ENCODE measurements at places on chromosomes 4 and X.

- peak; percentile 11 for DNase-seq
These were observed 27.1 kb downstream of the PIR start for GRCh38 chrX:15465896-15466651.

DNA sequence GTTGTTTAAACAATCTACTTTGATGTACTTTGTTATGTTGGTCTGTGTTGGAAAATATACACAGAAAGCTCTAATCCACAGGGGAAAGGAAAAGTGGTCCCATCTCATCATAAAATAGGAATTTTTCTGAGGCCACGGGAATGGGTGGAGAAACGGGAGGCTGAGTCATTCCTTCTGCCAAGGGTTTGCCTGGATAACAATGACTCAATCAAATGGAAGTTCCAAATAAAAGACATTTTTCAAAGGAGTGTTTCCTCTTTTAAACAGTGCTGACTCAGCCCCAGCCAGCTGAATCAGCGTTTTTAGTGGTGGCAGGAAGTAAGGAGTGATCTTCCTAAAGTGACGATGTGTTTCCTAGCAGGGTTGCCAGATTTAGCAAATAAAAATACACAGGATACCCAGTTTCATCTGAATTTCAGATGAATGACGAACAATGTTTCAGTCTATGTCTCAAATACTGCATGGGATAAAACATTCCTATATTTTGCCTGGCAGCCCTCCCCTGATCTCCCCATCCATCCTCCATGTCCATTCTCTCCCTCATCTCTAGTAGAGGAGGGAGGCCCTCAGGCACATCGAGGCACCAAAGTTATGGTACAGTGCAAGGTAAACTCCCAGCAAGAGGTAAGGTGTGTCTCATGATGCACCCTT, 345.4 kb upstream of the GATB start:
- DNase-seq, result peak; percentile 27

DNA sequence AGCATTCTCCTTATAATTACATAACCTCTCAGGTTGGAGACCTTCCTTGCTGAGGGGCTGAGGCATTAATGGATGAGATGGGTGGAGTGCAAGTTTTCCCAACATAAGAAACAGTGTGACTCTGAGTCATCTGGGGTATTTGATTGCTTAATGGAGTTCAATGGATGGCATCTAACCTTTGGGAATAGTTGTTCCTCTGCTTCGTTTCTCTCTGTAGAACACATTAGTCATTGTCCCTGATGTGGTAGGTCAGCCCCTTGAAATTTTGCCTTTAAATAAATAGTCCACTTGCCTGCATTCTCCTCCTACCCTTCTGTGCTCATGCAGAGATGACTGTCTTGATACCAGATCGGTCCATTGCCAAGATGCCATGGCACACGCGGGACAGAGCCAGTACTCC, 38.6 kb downstream of the SLITRK2 start:
- DNase-seq, result no peak

GRCh38 chr4:179307297-179308136, 1865.3 kb upstream of the AGA start:
- DNase-seq, result peak; percentile 53

DNA sequence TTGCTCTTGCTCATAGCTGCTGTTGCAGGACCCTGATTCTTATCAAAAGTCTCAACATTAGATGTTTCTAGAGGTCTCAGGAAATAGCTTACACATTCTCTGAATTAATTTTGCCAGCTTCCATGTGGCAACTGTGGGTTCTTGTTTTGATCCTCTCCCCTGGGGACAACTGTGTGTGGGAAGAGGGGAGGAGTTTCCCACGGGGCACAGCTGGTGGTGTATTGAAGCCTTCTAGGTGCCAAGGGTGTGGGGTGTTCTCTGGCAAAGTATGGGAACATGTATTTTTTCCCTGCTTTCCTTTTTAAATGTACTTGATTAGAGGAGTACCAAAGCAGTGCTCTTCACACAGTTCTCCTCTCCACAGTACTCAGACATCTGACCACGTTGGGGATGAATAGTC, 212.7 kb downstream of the RPA4 start:
- peak; percentile 0 for DNase-seq

- DNase-seq, result no peak
These were observed 81.4 kb downstream of the ARHGAP10 start for GRCh38 chr4:147813109-147813773.

- no peak for DNase-seq
These were observed 60.2 kb downstream of the MTMR1 start for GRCh38 chrX:150753357-150753756.

DNA sequence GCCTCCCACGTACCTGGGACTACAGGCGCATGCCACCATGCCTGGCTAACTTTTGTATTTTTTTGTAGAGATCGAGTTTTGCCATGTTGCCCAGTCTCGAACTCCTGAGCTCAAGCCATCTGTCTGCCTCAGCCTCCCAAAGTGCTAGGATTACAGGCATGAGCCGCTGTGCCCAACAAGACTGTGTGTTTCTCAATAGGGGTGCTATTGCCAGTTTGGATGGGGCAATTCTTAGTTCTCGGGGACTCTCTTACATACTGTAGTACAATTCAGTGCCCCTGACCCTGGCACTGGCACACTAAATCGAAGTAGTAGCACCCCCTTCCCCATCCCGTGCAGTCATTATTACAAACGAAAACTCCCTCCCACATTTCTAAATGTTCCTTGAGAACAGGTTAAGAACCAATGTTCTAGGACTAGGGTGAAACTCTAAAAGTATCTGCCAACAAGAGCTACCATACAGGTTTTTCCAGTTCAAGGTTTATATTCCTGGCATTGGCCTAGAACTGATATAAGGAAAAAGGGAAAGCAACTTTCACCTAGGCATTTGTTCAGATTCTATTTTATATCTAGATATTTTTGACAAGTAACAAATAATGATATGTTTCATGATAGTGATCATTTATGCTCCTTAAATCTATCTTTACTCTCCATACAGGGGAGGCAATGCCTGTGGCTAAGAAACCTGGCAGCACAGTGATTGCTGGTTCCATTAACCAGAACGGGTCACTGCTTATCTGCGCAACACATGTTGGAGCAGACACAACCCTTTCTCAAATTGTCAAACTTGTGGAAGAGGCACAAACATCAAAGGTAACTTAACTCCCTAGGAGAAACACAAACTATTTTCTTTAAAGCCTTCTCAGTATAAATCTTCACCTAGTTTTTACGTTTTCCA, 50.4 kb upstream of the PGAM4 start:
- no peak for DNase-seq

DNA sequence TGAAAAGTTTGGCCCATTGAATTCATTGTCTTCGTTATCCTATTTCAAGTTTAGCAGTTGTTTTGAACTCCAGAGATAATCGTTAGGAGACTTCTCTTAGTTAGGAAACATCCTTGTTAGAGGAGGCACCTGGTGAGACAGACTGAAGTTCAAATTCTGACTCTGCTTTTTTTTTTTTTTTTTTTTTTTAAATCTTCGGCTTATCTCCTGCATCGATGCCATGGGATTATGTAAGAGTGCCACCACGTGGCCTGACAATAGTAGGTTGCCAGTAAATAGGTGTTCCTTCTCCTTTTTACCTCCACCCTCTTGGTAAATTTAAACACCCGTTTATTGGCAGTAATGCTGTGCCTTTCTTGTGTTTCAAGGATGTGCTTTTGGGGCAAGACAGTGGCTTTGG, 149.3 kb downstream of the SOWAHB start:
- peak; percentile 41 for DNase-seq

GRCh38 chrX:133985164-133985966, at the start of gene GPC3:
TSS of gene GPC3 (minus strand) at chrX:133985594.
- no peak for DNase-seq

DNA sequence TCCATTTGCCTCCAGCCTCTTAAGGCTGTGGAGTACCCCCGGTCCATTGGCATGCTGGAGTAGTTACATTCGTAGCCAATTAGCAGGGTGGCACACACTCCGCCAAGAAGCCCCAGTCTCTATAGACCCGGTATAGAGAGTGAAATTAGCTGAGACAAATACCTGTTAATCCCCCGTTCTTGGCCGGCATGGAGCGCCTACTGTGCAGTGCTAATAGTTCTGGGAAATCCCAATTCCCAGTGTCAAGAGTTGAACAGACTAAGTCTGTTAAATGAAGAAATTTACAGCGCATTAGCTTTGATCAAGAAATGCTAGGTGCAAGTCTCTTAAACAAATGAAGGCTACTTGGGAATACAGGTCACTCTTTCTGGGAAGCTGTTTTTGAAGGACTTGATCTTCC, 127.8 kb upstream of the ARX start:
- no peak for DNase-seq

DNA sequence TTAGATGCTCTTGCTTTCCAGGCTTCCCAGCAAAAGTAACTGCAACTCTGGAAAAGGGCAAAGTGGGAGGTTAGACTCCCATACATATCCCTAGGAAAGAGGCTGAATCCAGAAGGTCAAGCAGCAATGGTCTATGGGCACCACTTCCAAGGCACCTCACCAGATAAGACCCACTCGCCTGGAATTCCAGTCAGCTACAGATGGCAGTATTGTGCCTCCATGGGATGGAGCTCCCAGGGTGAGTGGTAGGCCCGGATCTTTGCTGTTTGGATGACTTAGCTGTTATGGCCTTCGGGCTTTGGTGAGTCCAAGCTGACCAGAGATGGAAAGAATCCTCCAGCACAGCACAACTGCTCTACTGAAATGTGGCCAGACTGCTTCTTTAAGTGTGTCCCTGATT, 688.0 kb downstream of the PCDH19 start:
- DNase-seq, result no peak

DNA sequence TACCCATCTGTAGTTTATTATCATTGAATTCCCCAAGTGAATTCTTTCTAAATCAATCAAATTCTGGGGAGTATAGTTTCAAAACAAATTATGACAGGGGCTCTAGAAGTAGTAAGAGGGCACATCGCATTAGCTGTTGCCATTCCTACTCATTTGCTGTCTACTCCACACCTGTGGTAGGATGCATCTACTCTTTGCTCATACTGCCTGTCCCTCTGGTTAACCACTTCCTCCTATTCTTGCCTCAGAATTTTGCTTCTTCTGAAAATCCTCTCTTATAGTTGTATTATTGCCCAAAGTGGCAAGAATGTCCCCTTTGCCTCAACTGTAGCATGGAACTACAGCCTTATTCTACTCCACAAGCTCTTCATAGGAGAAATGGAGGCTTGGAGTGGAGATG, 12.7 kb upstream of the DGKK start:
- peak; percentile 40 for DNase-seq

DNA sequence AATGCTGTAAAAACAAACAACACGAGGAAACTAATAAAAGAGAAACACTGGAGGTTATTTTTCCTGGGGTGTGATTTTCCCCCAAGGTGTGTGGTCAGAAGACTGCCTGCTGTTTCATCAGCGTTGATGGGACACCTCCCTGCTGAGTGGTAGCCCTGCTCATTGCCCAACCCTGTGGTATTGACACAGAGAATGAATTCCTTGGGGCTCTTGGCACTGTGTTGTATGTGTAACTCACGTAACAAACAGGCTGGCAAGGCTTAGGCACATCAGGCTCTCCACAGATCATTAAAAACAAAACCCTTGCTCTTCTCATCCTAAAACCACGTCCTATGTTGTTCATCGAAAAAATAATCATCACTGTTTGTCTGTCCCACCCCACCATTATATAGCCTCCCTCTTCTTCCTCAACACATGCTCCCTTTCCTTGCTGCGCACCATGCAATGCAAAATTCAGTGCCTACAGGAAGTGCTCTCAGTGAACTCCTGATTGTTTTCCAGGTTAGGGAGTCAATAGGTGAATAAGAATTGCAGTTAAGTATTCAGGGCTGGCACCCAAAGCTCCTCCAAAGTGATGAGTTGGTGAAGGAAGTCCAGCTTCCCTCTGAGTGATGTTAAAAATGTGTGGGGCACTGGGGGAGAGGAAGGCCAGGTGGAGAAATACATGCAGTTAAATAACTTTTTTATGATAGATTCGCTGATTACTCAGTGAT, 11.4 kb upstream of the PUDP start:
- peak; percentile 77 for DNase-seq
